ENCODE measurements at places on chromosomes 2 and 18.
A peak's percentile ranks its signal among the peaks of the same experiment; 100 is the strongest.

GRCh38 chr18:62521082-62521481 lies 1.7 kb upstream of the ZCCHC2 start:
- DNase-seq = no peak

GRCh38 chr2:142815375-142815774 lies 62.1 kb upstream of the KYNU start:
- DNase-seq = no peak

GRCh38 chr18:38807915-38808314 lies 1242.3 kb upstream of the CELF4 start:
- no peak for DNase-seq

DNA sequence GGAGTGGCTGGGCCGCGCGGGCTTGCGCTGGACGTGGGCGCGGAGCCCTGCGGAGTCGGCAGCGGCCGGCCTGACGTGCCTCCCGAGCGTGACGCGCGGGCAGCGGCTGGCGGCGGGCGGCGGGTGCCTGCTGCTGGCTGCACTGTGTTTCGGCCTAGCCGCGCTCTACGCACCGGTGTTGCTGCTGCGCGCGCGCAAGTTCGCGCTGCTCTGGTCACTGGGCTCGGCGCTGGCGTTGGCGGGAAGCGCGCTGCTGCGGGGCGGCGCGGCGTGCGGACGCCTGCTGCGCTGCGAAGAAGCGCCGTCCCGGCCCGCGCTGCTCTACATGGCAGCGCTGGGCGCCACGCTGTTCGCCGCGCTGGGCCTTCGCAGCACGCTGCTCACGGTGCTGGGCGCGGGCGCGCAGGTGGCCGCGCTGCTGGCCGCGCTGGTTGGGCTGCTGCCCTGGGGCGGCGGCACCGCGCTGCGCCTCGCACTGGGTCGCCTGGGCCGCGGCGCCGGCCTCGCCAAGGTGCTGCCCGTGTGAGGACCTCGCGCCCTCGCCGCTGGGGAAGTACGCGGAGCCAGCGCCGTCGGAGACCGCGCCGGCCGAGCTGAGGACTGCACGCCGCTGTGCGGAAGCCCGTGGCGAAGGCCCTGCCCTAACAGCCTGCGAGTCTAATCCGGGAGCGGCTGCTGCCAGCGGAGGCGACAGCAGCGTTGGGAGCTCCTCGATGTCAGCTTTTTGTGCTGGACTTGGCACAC lies 526 bp downstream of the SFT2D3 start:
- DNase-seq = peak; percentile 91

GRCh38 chr2:55992455-55992854 lies 68.9 kb upstream of the EFEMP1 start:
- DNase-seq = no peak
